NCI-H2227 treated with DMSO at 0.1 percent for 48 hours (cell line): ENCODE measurements at places on chromosomes 3 and 15.

DNA sequence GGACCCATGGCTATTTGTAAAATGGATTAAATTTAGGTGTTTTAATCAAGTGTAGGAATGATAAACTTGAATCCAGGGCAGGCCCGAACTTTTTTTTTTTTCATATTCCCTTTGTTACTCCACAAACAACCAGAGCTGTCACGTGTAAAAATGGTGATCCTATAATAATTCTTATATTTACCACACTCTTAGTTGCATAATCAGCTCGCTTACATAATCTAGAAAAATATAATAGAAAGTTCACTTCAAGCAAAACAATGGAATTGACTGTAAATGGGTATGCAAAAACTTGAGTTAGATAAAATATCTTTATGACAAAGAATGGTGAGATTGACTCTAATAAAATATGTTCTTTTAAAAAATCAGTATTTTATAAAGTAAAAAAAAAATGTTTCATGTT lies 2.1 kb upstream of the PAQR9 start:
- no peak for DNase-seq

GRCh38 chr15:96428742-96429141 lies 98.2 kb downstream of the NR2F2 start:
- DNase-seq: no peak

DNA sequence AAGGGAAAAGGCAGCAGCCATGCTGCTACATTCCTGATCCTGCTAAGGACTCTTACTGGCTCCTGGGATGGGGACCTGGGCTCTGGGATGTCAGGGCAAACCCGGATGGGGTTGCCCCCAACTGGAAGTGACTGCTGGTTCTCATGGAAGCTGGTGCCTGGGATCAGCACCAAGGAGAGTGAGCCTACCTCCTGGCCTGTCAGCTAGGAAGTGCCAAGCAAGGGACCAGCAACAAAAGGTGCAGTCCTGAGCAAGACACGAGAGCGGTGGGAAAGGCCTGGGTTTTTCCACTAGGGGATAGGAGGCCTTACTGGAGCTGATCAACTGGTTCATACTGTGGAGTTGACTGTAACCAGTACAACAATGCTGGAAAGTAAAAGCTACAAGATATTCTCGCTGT lies 47.9 kb upstream of the SYNM start:
- DNase-seq: no peak

- no peak for DNase-seq
Measured at GRCh38 chr3:113537155-113537554, 4.8 kb downstream of the SIDT1 start.

DNA sequence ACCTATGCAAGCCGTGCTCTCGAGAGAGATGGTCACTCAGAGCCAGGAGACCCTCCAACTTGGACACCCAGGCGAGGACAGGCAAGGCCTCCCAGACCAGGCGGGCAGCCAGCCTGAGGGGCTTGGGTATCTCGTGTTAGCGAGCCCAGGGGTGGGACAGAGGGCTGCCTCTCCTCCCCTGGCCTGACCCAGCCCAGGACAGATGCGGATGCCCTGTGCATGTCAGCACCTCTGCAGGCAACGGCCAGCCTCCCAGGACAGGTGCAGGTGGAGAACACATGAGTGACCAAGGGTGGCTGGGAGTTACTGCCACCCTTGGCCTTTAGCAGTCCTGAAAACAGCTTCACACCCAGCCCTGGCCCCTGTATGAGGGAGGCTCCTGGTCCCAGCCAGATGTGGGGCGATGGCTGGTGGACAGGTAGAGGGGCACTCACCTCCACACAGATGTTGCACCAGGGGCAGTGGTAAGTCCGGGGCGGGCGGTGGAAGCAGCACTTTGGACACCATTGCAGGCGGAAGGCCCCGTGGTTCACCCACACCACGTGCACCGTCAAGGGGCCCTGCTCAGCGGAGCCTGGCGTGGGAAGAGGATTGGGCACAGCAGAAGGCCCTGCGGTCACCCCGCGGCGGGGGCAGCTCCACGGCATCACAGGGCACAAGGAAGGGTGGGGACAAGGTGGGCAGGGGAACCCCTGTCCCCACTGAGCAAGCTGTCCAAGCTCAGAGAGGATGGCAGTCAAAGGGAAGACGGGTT lies 2.1 kb downstream of the ZDHHC19 start:
- no peak for DNase-seq

- DNase-seq: no peak
Measured at GRCh38 chr15:98147415-98147814, 186.9 kb downstream of the ARRDC4 start.

DNA sequence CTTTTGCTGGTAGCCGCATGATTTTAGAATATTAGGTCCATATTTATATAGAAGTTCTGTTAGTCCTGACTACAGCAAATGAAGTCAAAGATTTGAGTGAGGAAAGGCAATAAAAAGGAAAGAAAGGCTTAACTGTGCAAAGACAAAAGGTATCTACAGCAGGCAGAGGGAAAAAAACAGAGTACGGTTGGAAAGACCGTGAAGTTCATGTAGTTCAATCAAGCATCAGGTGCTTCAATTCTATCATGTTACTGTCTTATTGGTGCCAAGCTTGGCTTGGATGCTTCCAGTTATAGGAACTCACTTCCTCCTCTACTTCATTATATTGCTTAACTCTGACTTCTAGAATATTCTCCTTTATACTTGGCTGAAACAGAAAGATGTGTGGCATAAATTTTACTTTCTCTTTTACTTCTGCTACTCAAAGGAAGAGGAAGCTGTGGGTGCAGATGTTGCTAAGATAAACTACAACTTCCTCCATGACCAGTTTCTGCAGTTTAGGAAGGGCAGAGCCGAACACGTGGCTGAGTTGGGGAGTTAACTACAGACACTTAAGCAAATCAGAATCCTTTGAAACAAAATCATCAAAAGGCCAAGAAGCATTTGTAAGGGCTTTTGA lies 72.6 kb upstream of the ZBED2 start:
- DNase-seq: no peak

- DNase-seq: no peak
Measured at GRCh38 chr15:52254391-52254790, 41.2 kb downstream of the MYO5C start.
